ENCODE measurements at places on chromosomes 5 and 9. TPM values are rescaled to one million over a fixed set of nuclear protein-coding genes. Genes with fewer than 3 reads are reported as not detected.

DNA sequence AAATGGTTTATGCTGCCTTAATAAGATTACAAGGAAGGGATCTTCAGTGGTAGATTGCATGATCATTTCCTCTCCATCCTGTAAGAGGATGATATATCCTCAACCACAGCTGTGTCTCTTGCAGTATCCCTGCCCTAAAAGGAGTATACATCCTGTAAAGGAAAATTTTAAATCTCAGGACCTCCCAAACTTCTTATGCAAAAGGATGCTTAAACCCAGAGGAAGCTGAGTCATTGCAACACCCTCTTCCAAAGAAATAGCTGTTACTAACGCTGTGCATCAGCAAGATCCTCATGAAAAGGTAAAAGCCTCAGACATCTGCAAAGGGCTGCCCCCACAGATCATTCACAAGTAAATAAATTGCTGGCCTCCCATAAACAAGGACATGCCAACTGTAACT lies 599.0 kb downstream of the PRELID2 start:
- H3K4me1 ChIP-seq = no peaks in the 10 kb centered on the region
- DNase-seq = no peak
- H3K4me3 ChIP-seq = no peak overlapping the region

The IL5 gene
- polyA plus RNA-seq = not detected

The KIF24 gene
- polyA plus RNA-seq = 0.64 TPM

The SLC6A7 gene
- polyA plus RNA-seq = not detected

DNA sequence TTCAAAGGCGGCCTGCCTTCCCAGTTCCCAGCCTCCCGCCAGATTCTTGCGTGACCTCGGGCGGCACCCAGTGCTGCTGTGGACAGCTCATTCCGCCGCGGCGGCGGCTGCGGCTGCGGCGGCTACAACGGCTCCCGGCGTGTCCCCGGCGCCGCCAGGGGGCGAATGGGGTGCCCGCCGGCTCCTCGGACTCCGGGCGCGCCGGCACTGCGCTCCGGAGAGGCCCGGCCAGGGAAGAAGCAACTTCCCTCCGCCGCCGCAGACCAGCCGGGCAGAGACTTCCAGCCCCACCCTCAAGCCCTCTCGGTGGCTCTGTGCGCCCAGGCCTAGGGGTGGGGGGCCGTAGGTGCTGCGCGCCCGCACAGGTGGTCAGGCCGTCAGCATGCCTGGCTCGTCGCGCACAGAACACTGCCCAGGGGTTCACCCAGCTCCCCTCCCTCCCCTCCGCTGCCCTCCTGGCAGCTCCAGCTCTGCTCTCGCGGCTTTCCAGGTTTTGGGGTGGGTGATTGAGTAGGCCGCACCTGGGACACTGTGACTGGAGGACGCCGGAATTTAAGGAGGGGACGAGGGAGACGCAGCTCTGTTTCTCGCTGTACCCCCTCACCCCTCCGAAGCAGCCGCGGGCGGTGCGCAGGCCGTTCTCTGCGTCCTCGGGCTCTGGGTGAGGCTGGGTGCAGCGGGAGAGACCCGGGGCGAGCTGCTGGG lies 20.2 kb downstream of the IGIP start:
- H3K27me3 ChIP-seq = no peaks in the 10 kb centered on the region
- peaks cover 23% of the 10 kb centered on the region for H3K4me1 ChIP-seq
- DNase-seq = peak; percentile 75
- H3K27ac ChIP-seq = no peak overlapping the region
- H3K36me3 ChIP-seq = no peaks in the 10 kb centered on the region

GRCh38 chr9:114302727-114303126 lies 20.2 kb upstream of the ORM1 start:
- DNase-seq = no peak
- H3K4me3 ChIP-seq = no peak overlapping the region
- no peak overlapping the region for H3K27ac ChIP-seq
- H3K36me3 ChIP-seq = no peaks in the 10 kb centered on the region
- peaks cover 4% of the 10 kb centered on the region for H3K4me1 ChIP-seq

- H3K27ac ChIP-seq = peak overlapping the region; percentile 55
- peaks cover 5% of the 10 kb centered on the region for H3K4me1 ChIP-seq
- H3K27me3 ChIP-seq = no peaks in the 10 kb centered on the region
Measured at GRCh38 chr5:172420235-172420939, 33.9 kb downstream of the SH3PXD2B start.

The ROPN1L gene
- 0.15 TPM for polyA plus RNA-seq

The ASTN2 gene
- 2.5 TPM for polyA plus RNA-seq

The GNA14 gene
- polyA plus RNA-seq = 0.38 TPM

GRCh38 chr9:131407717-131408195 lies 13.9 kb downstream of the PRRC2B start:
- peaks cover 96% of the 10 kb centered on the region for H3K4me1 ChIP-seq
- peak overlapping the region; percentile 14 for H3K4me3 ChIP-seq
- H3K27ac ChIP-seq = peak overlapping the region; percentile 80

DNA sequence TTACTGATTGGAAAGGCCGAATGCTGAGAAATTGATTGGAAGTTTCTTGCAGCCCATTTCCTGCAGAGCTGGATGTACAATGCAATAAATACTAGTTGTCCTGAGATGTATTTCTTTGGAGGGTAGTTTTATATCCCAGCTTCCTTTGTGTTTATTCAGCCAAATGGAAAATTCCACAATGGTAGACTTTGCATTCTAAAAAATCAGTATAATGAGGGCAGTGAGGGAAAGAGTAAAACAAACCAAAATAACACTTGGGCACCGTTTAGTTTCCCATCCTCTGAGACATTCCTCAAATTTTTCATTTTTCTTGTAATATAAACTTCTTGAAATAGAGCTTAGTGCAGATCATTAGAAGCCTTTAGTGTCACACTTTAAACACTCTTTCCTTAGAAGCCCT lies 379.4 kb downstream of the EBF1 start:
- H3K27me3 ChIP-seq = no peaks in the 10 kb centered on the region
- no peaks in the 10 kb centered on the region for H3K36me3 ChIP-seq
- no peak for DNase-seq

GRCh38 chr9:107422189-107423185 lies 67.1 kb downstream of the KLF4 start:
- H3K27me3 ChIP-seq = no peaks in the 10 kb centered on the region
- DNase-seq = peak; percentile 54
- no peak overlapping the region for H3K4me3 ChIP-seq
- H3K36me3 ChIP-seq = no peaks in the 10 kb centered on the region

- DNase-seq = no peak
- no peak overlapping the region for H3K27ac ChIP-seq
- no peaks in the 10 kb centered on the region for H3K27me3 ChIP-seq
- no peaks in the 10 kb centered on the region for H3K4me1 ChIP-seq
- H3K36me3 ChIP-seq = peaks cover 4% of the 10 kb centered on the region
- H3K4me3 ChIP-seq = no peak overlapping the region
Measured at GRCh38 chr9:112112941-112113681, 62.0 kb downstream of the SUSD1 start.

DNA sequence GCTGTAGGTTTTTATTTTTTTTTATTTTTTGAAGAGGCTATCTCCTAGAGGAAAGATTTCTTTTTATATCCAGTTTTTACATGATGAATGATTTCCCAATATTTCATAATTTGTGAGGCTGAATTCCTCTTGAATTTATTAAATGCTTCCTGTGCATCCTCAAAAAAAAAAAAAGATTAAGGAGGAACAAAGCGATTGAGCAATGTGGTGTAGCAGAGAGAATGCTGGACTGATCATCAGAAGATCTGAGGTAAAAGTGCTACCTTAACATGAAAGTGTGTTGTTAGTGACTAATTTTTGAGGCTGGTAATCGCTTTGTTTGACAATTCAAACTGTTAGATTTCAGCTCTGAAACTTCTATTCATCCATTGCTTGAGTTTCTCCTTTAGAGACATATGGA lies 125.1 kb downstream of the ESM1 start:
- H3K4me1 ChIP-seq = no peaks in the 10 kb centered on the region
- H3K27me3 ChIP-seq = no peaks in the 10 kb centered on the region
- H3K27ac ChIP-seq = no peak overlapping the region
- H3K4me3 ChIP-seq = no peak overlapping the region
- no peak for DNase-seq
- H3K36me3 ChIP-seq = no peaks in the 10 kb centered on the region

DNA sequence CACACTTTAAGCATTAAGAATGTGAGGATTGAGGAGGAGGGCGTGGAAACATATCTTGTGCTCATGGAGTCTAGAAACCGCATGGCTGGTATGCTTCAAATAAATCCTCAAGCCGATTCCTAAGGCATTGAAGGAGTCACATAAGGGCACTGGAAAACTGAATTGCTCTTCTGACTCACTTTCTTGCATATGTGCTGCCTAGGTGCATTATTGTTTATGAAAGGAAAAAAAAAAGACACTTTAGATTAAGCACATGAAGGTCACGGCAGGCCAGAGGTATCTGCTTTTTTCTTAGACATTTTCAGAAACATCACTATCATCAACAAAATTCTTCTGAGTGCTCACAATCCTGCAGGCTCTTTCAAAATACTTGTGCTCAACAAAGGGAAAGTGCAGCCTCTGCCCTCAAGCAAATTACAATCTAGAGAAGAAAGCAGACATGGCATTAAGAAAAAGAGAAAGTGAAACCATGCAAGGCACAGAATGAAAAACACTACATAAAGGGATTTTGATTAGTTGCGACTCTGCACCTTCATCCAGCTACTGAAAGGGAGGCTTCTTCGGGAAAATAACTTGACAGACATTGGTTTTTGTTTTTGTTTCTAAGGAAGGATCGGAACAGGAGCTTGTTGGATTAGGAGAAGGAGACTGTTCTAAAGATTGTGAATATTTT lies 2117.6 kb downstream of the MAT2B start:
- DNase-seq = no peak
- H3K36me3 ChIP-seq = no peaks in the 10 kb centered on the region
- no peaks in the 10 kb centered on the region for H3K4me1 ChIP-seq
- H3K27me3 ChIP-seq = no peaks in the 10 kb centered on the region

The BAAT gene
- polyA plus RNA-seq = 0.03 TPM

DNA sequence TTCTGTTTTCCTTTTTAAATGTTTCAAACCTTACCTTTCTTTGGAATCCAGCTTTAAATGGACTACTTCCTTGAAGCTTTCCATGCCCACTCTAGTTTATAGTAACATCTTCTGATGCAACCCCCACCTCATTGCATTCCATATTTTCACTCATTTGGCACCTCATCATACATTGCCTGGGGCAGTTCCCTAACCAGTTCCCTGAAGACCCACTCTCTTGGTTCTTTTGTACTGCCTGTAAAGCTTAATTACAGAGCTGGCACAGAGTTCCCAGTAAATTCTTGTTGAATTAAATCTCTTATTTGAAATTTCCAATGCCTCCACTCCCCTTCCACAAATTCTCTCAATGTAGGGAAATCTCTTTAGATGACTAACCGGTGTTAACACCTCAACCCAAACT lies 257.2 kb downstream of the ARRDC3 start:
- H3K27me3 ChIP-seq = no peaks in the 10 kb centered on the region
- peaks cover 13% of the 10 kb centered on the region for H3K4me1 ChIP-seq
- no peaks in the 10 kb centered on the region for H3K36me3 ChIP-seq

The SLCO4C1 gene
- not detected for polyA plus RNA-seq

The KCNV2 gene
- not detected for polyA plus RNA-seq

- H3K27ac ChIP-seq = peak overlapping the region; percentile 71
- DNase-seq = peak; percentile 41
- peaks cover 21% of the 10 kb centered on the region for H3K4me1 ChIP-seq
- H3K4me3 ChIP-seq = peak overlapping the region; percentile 57
- H3K27me3 ChIP-seq = no peaks in the 10 kb centered on the region
Measured at GRCh38 chr5:31855134-31856040, 216.5 kb downstream of the PDZD2 start.

The IDNK gene
- 2.6 TPM for polyA plus RNA-seq

The CDKN2AIPNL gene
- polyA plus RNA-seq = 45.1 TPM

GRCh38 chr9:24439456-24439855 lies 106.2 kb downstream of the IZUMO3 start:
- H3K4me1 ChIP-seq = no peaks in the 10 kb centered on the region
- no peak overlapping the region for H3K4me3 ChIP-seq
- no peaks in the 10 kb centered on the region for H3K36me3 ChIP-seq
- H3K27me3 ChIP-seq = no peaks in the 10 kb centered on the region

The FCN1 gene
- 0.95 TPM for polyA plus RNA-seq

The GRM6 gene
- 0.04 TPM for polyA plus RNA-seq

DNA sequence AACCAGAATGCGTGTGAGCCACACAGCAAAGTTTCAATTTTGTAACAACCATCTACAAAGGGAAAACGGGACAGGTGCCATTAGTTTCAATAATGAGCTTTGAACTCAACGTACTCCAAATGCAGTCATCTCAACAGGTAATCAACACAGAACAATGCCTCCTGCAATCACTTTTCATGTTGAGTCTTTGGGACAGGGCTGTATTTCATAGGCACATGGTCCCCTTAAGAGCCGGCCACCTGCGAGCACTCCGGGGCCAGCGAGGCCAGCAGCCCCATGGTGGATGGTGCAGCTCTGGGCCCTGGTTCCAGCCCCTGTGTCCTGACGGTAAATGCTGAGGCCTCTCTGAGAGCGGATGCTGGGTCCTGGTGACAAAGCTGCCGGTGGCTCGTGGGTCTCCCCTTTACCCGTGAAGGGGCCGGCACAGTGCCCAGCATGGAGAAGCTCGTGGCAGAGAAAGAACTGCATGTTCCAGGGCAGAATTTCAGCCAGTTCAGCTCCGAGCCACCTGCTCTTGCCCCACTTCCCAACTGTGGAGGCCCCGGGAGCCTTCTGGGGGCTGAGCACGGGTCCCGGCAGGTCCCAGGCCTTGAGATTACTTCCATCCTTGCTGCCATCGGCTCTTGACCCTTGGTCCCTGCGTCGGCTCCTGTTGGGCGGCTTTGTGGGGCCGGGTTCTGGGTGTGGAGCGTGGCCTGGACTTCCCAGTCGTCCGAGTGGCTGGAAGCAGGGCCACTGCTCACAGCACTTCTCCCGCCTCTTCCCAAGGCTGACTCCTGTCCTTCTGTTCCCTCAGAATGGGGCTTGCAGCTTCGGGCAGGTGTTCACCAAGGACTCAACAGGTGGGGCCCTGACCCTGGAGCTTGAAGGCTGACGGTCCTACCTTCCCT lies 26.1 kb upstream of the RNU6ATAC start:
- no peak overlapping the region for H3K4me3 ChIP-seq
- peak; percentile 12 for DNase-seq
- peaks cover 11% of the 10 kb centered on the region for H3K4me1 ChIP-seq
- H3K27me3 ChIP-seq = no peaks in the 10 kb centered on the region
- no peaks in the 10 kb centered on the region for H3K36me3 ChIP-seq

DNA sequence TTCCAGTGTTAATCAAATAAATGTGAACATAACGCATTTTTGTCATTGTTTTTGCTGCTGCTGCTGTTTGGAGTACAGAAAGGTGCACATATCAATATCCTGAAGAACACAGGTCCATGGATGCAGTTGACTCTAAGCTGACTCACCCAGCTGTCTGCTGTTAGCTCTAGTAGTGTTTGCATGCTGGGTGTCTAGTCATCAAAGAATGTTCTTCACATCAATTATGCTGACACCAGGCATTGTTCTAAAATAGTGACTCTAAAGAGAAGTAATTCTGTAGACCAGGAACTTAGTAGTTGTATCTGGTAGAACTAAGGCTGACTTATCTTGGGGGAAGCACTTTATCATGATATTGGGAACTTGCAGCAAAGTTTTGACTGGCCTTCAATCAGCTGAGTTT lies 55.7 kb upstream of the DPYSL3 start:
- no peaks in the 10 kb centered on the region for H3K27me3 ChIP-seq
- H3K36me3 ChIP-seq = no peaks in the 10 kb centered on the region
- H3K4me1 ChIP-seq = no peaks in the 10 kb centered on the region
- no peak overlapping the region for H3K4me3 ChIP-seq
- no peak for DNase-seq

The NTRK2 gene
- polyA plus RNA-seq = 1.3 TPM

GRCh38 chr9:37293664-37294524 lies 128.6 kb upstream of the GRHPR start:
- H3K4me1 ChIP-seq = peaks cover 26% of the 10 kb centered on the region
- no peaks in the 10 kb centered on the region for H3K36me3 ChIP-seq
- no peak overlapping the region for H3K27ac ChIP-seq
- no peaks in the 10 kb centered on the region for H3K27me3 ChIP-seq

GRCh38 chr5:170552621-170553115 lies 48.8 kb downstream of the KCNIP1 start:
- no peak overlapping the region for H3K27ac ChIP-seq
- H3K27me3 ChIP-seq = no peaks in the 10 kb centered on the region
- no peaks in the 10 kb centered on the region for H3K36me3 ChIP-seq

Data from heart left ventricle (tissue), 16 donors.